ENCODE measurements at places on chromosomes 4 and X.

- DNase-seq, result no peak
Observed at GRCh38 chr4:102849579-102850104, 19.1 kb upstream of the CISD2 start.

DNA sequence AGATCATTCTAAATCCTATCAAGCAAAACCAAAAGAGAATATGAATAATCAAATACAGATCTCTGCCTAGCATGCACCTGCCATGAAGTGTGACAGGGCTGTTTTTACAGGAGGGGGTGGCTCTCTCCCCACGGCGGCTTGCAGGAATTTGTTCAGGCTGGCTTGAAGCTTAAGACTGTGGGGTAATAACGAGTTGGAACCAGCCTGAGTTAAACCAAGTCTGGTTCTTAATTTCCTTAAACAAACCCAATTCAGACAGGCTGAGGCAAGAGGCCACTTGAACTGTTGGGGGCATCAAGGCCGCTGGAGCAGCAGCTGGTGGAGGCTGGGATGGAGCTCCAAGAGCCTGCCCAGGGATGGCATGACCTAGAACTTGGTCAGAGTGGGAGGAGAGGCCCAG is 45.1 kb upstream of the LGI2 start:
- no peak for DNase-seq

DNA sequence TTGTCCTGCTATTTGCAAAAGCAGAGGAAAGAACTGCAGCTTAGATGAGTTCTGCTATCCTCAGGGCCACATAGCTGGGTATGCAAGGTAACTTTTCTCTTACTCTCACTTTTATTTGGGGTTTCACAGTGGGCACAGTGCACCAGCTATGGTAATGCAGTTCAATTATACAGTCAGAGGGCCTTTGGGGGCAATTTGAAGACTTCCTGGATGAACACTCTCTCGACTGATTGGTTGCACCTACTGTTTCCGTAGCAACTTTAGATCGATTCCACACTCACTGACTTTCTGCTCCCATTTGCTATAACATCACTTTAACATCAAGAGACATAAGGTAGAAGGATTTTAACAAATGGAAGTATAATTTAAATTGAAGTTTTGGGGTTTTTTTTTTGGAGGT is 128.6 kb downstream of the SLC39A8 start:
- DNase-seq, result no peak

- no peak for DNase-seq
Observed at GRCh38 chr4:145307763-145308430, 127.5 kb upstream of the OTUD4 start.

DNA sequence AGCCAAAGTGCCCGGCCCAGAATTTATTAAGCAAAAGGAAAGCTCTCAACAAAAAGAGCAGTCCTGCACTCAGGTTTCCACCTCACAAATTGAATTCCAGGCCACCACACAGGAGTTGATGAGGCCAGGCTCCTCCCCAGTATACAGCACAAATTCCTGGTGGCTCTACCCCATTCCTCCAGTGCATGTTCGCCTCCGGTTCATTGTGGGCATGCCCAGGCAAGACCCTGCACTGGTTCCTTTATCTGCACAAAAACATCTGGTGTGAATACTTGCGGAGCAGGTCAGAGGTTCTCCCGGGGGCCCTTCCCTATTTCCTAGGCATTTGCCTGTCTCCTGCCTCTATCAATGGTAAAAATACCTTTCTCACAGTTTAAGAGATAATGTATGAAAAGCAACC is 195.2 kb upstream of the ANXA10 start:
- DNase-seq, result no peak

DNA sequence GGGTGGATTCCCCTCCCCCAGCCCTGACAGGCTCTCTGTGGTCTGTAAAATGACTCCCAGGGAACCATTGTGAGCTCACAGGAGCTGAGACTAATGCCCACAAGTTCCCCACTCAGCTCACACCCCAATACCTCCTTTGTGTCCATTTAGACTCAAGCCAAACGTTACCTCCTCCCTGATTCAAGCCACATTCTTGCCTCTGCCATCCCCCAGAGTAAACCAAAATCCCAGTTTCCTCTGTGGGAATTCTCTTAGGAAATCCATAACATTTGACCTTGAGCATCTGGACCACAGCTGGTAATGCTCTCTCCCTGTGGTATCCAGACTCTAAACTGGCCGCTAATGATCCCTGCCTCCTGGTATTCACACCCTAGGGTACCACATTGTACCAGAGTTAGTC is 26.3 kb upstream of the KDM5C start:
- no peak for DNase-seq

DNA sequence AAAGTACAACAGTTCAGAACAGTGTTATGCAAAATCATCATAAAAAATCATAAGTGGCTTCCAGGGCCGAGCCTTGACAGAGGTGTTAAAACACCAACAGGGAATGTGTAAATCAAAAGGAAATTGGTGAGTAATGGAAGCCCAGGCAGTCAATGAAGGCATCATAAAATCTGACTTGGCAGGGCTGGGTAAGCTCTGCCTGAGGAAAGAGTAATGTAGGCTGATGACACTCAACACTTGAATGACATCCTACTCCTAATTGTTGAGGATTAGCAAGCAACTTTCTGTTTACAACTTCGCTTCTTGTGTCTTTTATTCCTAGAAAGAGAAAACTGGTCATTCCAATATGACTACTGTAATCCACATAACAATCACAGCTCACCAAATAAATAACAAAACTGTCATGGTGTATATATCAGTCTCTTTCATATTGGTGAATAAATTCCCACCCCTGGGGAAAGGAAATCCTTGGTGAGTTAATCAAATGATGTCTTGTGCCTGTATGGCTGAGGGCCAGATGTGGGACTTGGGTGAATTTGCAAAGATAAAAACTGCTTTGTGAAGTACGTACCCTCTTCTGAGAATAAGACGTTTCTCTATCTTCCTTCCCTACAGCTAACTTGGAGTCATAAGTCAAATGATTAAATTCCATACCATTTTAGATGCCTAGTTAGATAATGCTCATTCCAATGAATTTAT is 196.8 kb downstream of the DCHS2 start:
- no peak for DNase-seq

GRCh38 chr4:186917136-186917535 is 193.5 kb upstream of the FAT1 start:
- DNase-seq, result no peak

- no peak for DNase-seq
Observed at GRCh38 chrX:1059576-1060561, 152.6 kb downstream of the CRLF2 start.

- no peak for DNase-seq
Observed at GRCh38 chr4:153427363-153428071, 38.6 kb upstream of the TMEM131L start.

GRCh38 chrX:130110379-130111219 is at the start of gene ELF4:
Gene ELF4 (minus strand): TSS chrX:130110497. CDS start chrX:130081330, 29,167 bp downstream.
- no peak for DNase-seq

GRCh38 chrX:68694435-68695205 is 47.2 kb downstream of the STARD8 start:
- DNase-seq, result no peak

DNA sequence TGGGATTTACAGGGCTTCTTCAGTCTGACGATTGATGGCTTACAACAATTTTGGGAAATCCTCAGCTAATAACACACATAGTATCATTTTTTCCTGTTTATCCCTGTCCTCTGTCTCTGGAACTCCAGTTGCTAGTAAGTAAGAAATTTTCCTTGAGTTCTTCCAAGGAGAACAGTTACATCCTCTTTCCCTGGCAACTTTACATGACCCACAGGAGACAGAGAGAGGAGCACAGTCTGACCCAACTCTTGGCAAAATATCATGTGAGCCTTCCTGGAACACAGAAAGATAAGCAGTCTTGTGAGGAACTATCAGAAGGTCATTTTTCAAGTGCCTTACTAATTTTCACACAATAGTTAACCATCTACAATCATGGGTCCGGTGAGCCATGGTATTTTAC is 578.7 kb upstream of the PABPC4L start:
- no peak for DNase-seq

GRCh38 chrX:129938081-129938480 is 32.1 kb downstream of the UTP14A start:
- no peak for DNase-seq

GRCh38 chr4:83320548-83320947 is 14.1 kb downstream of the HPSE start:
- peak; percentile 92 for DNase-seq

- peak; percentile 19 for DNase-seq
Observed at GRCh38 chr4:55352726-55353125, 6.7 kb downstream of the SRD5A3 start.

DNA sequence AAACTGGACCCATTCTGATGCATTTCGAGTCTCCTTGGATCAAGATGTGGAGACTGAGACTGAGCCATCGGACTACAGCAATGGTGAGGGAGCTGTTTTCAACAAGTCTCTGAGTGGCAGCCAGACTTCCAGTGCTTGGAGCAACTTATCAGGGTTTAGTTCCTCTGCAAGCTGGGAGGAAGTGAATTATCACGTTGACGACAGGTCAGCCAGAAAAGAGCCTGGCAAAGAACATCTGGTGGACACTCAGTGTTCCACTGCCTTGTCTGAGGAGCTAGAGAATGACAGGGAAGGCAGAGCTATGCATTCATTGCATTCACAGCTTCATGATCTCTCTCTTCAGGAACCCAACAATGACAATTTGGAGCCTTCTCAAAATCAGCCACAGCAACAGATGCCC is 84.8 kb downstream of the NEUROG2 start:
- DNase-seq, result no peak

- DNase-seq, result no peak
Observed at GRCh38 chr4:88960576-88960975, 96.4 kb downstream of the FAM13A start.

GRCh38 chr4:3297066-3297859 is 4.4 kb downstream of the RGS12 start:
- DNase-seq, result no peak

- no peak for DNase-seq
Observed at GRCh38 chr4:143346206-143346605, 9.5 kb downstream of the GAB1 start.

DNA sequence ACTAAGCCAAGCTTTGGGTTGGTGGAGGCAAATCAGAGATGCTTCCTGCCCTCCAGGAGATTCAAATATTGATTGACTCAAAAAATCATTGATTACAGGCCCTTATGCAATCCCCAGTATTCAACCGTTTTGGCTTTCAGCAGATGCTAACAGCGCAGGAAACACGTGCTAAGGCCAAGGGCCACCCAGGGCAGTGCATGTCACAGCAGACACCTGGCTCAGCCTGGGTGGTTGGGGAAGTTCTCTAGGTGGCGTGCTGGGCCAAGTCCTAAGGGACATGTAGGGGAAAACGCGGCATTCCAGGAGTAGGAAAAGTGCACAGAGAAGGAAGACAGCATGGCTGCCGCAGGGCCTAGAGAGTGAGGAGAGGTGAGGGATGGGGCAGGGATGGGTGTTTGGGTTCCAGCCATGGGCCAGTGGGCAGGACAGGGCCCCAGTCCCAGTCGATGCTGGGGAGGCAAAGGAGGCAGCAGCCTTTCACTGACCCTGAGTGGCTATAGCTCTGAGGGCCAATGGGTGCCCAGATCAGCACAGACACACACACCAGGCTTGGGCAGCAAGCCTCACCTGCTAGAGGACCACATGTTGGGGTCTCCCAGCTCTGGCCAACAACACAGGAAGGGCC is 239.1 kb downstream of the EVC2 start:
- DNase-seq, result no peak

GRCh38 chrX:20522420-20522819 is 255.7 kb upstream of the RPS6KA3 start:
- DNase-seq, result no peak

GRCh38 chr4:144090744-144091143 is 49.8 kb downstream of the GYPA start:
- no peak for DNase-seq

GRCh38 chr4:84417997-84418709 is 80.9 kb downstream of the NKX6-1 start:
- DNase-seq, result no peak

DNA sequence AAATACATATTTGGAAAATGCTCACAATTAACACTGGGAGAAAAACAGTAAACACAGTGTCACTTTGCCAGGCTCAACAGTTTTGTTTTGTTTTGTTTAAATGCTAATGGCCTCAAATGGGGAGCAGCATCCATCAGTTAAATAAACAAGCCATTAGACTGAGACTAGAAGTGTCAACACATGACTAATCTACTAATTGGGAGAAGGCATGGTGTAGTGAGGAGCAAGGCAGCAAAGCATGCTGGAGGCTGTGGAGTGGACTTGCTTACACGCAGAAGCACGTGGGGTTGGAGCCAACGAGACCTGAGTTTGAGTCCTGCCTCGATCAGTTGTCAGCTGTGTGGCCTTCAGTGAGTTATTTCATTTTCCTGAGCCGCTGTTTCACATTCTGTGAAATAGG is 29.0 kb downstream of the UTP14A start:
- no peak for DNase-seq

GRCh38 chr4:141022111-141022695 is 111.1 kb downstream of the RNF150 start:
- DNase-seq, result no peak

DNA sequence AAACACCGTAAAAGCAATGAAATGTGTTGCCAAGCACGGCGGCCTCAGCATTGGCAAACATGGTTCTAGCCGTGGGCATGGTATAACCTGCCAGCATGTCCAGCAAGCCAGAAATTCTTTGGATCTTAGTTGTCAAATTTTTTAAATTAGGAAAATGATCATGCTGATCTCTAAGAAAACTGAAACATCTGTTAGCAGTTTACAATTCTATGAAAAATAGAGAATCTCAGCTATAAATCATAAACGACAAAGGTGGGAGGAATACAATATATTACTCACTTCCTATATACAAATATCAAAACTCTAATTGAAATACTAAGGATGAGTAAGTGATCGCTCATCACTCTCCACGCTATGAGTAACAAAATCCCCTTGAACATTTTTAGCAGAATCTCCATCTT is 130.3 kb downstream of the ADGRA3 start:
- no peak for DNase-seq

DNA sequence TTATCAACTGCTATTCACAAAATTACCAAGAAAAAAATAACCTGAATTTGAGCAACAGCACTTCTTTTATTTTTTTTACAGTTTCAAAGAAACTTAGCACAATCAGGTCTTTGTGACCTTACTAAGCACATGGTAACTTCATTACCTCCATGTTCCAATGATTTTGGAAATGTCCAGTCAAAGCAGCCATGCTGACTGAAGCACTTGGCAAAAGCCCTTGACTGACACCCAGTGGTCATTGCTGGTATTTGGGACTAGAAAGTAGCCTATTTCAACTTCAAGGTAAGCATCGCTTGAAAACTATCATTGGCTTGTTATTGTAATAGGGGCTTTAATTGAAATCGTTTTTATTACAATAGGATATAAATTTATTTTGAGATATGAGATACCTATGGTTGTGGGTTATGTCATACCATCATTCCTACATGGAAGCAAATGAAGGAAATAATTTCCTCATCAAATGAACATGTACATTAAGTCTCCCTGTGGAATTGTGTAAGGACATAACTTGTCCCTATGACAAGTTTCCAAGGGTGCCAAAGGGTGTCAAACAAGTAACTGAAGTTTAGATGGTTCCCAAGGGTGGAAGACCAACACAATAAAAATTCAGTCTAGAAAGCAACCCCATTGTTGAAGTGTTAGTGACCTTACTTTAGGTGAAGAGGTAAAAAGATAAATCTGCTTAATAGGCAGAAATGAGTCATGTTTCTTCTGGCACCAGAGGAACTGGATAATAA is 15.2 kb upstream of the ANXA10 start:
- DNase-seq, result no peak

GRCh38 chrX:118459494-118459893 is 36.1 kb upstream of the DOCK11 start:
- DNase-seq, result no peak

GRCh38 chr4:57146444-57146843 is 36.3 kb upstream of the IGFBP7 start:
- no peak for DNase-seq
